ENCODE measurements at places on chromosomes 1 and 21.

DNA sequence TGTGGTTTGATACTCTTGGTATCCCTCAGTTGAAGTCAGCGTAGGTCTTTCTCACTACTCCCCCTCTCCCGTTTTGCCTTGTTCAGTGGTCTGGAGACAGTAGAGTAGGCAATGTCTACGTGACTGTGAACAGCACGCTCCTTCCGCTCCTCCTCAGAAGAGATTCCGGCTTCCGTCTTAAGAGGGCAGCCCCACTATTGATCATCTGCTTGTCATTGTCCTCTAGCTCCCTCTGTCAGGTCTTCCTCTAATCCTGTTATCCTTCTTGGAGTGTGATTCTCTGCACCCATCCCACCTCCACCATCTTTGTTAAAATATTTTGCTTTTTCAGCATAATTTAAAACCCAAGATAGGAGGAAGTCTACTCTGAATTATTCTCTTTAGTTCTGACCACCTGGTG, 129.9 kb upstream of the KCNK2 start:
- no peak for DNase-seq

DNA sequence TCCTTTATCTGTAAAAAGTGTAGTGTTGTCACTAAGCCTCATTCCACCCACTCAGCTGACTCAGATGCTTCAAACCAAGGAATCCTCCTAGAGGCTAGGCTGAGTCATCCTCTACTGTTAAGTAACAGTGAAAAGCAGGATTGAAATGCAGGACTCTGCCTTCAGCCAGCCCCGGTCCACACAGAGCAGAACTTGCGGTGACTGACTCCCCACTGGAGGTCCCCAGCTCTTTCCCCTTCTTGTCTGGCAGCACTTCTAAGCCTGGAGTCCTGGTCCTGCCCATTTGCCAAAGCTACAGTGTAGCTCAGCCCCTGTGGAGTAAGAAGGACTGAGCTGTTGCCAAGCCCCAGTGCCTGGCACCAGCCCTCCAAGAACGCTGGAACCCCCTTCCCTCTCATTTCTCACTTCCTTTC, 1.7 kb downstream of the RAB7B start:
- peak; percentile 32 for DNase-seq

DNA sequence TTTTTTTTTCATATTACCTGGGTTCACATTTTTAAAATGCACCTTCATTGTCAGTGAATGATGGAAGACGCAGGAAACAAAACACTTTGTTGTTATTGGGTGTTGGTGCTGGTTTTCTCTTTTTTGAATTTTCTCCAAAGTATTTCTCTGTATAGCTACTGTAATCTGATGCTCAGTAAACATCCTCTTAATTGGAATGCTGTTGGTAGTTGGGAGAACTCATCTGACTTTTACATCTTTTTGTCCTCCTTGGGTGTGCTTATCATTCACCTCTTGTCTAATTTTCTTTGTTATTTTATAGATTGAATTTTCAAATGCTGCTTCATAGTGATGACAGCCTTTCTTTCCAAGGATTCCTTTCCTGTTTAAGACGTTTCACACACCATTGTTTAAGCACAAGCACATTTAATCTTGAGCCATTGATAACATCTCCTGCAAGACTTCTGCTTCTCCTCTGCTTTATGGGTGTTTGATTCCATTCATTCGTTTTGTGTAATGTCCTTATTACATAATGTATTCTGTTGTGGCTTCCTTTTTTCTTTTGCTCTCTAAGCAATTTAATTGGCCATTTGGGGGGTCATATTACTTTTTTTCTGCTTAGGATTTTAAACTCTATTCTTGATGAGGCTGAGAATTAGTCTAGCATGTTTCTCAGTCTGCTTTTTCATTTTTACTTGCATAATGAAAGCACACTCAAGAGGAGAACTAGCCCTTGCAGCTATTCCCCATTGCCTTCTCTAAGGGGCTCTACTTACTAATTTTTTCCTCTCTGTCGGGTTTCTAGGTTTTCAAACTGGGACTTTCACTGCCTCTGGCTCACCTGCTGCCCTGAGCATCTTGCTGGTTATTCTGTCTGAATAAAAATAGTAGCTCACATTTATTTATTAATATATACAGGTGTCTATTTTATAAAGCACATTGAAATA, 42.0 kb upstream of the CD34 start:
- DNase-seq: no peak

DNA sequence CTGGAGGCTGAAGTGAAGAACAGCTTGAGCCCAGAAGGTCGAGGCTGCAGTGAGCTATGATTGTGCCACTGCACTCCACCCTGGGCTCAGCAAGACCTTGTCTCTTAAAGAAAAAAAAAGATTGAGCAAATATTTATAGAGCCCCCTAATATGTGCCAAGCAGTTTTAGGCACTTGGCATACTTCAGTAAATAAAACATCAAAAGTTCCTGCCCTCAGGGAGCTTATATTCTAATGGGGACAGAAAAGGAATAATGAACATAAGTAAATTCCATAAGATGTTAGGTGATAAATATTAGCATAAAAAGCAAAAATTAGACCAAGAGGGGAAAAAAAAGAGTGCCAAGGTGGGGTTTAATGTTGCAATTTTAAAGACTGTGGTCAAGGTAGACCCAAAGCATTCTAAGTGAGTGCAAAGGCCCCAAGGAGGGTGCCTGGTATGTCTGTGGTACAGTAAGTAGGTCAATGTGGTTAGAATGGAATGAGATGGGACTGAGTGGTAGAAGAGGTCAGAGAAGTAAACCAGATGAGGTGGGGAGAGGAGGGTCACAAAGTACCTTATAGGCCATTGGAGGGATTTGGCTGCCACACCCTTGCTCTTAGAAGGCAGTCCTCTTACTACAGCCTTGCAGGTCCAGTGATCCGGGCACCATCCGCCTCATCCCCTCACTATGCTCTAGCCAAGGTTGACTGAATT, 2.2 kb upstream of the TOE1 start:
- DNase-seq: no peak

GRCh38 chr1:33378976-33379375, 51.9 kb downstream of the PHC2 start:
- DNase-seq: no peak

GRCh38 chr1:214386333-214386732, 105.4 kb downstream of the SMYD2 start:
- no peak for DNase-seq

- no peak for DNase-seq
Observed at GRCh38 chr1:211603191-211603701, 24.3 kb upstream of the SLC30A1 start.

- no peak for DNase-seq
Observed at GRCh38 chr1:62003777-62004176, 190.9 kb upstream of the L1TD1 start.

GRCh38 chr1:107975851-107976250, 10.9 kb upstream of the VAV3 start:
- no peak for DNase-seq

- DNase-seq: no peak
Observed at GRCh38 chr1:248783367-248783766, 27.8 kb upstream of the LYPD8 start.

GRCh38 chr21:42107177-42107880, 36.2 kb downstream of the UMODL1 start:
- no peak for DNase-seq

GRCh38 chr1:241592273-241592958, 47.8 kb downstream of the CHML start:
- no peak for DNase-seq

DNA sequence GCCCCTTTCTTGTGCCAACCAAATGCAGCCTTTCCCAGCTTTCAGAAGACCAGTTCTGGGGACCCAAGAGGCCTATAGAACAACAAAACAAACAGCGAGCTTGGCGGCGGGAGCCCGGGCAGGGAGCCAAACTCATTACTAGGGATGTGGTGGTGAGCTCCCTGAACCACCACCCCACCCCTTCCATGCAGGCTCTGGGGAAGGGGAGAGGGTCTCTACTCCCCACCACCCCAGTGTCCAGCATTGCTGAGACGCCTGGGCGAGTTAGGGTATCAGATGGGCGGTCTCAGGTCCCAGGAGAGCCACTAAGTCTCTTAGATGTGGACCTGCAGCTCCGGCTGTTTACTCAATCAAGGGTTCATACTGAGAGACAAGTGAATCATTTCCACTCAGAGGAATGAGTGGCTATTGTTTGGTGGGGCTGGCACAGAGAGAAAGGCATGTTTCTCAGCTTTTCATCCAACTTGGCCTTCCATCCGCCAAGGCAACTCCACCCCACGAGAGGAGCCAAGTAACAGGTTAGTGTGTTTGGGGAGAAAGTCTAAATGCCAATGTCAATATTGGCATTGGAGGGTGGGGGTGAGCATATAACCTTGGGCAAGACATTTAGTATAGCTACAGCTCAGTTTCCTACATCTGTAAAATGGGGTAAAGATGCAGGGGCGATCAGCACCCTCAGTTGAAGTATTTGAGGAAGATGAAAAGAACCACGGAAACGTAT, 40.9 kb downstream of the PLXNA2 start:
- DNase-seq: no peak

DNA sequence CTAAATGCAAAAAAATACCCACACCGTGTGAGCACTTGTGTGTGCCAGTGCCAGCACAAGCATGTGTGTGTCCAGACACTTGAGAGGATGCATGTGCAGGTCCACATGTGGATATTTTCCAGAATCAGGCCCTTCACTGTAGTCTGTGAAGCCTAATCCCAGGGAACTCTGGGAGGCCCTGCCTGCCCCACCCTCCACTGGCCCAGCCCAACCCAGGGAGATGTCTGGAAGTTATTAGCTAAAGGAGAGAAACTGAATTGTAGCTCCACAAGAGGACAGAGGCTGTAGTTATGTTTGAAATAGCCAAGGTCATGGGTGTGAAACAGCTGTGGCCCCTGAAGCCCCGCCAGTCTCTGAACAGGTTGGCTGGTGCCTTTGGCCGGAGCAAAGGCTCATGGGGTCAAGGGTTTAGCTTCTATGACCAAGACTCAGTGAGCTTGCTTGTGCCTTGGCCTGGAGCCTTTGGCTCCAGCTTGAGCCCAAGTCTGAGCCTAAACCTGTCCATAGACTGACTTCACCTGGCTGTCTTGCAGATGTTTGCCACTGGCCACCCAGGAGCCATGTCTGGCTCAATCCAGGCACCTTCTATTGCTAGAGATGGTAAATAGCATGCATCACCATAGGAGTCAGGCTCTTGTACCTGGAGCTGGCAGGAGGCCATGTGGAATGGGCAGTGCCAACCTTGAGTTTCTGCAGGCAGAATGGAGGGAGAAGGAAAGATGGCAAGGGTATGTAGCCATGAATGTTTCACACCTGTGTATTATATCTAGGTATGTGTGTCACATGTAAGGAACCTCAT, 69.9 kb downstream of the TMEM53 start:
- no peak for DNase-seq

GRCh38 chr1:82019508-82019907, 218.8 kb downstream of the ADGRL2 start:
- DNase-seq: no peak

GRCh38 chr1:35580949-35581388, 7.9 kb downstream of the TFAP2E start:
- DNase-seq: no peak

DNA sequence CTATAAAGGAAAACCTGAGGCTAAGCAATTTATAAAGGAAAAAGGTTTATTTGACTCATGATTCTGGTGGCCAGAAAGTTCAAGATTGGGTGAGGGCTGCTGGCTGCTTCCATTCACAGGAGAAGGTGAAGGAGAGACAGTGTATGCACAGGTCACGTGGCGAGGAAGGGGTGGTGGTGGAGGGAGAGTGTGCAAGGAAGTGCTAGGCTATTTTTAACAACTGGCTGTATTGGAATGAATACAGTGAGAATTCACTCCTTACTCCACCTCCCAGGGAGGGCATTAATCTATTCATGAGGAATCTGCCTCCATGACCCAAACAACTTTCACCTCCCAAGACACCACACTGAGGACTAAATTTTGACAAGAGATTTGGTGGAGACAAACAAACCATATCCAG, 51.0 kb downstream of the SYDE2 start:
- no peak for DNase-seq

DNA sequence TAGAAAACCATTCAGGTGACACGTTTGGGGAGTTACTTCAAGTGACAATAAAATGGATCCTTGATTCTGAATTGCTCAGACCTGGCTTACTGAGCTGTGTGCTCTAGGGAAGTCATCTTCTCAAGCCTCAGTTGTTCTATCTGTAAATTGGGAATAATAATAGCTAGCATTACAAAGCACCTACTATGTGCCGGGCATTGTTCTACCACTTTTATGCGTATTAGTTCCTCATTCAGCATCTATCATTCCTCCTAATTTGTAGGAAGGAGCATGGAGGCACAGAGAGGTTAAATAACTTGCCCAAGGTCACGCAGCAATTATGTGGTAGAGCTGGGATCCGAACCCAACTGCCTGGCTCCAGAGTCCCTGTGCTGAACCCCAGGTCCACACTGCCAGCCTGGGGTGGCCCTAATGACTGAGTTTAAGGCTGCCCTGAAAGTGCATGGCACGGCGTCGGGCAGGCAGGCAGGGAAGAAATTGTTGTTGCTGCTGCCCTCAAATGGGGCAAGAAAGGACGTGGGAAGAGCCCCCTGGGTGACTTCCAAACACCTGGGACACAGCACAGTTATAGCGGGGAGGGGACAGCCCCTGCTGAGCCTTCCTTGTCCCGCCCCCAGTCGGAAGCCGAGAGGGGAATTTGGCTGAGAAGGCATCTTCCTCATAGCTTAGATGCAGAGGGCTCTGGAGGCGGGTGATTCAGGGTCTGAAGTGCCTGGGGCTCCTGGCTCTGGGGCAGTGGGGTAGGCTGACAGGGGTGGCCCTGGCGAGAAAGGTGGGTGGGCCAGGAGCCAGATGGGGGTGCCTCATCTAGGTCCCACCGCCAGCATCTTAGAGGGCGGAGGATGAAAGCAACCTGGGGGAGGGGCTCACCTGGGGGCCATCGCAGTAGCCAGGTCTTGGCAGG, 86.5 kb upstream of the IFFO2 start:
- DNase-seq: peak; percentile 13

DNA sequence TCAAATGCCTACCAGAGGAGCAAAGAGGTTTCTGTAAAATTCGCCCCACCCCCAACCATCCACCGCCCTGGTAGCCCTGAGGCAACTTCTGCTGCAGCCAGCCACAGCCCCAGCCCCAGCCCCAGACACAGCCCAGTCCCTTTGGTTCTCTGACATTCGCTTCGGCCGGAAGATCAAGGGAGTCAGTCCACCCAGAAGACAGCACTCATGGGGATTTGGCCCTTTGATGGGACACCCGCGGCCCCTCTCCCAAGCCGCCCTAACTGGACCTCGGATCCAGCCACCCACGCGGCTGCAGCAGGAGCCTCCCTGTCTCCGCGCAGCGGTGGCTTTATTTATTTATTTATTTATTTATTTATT, 3881.0 kb downstream of the SRGAP2C start:
- no peak for DNase-seq

- DNase-seq: no peak
Observed at GRCh38 chr21:16983420-16983819, 529.4 kb upstream of the CXADR start.

- no peak for DNase-seq
Observed at GRCh38 chr21:27134516-27134915, 167.6 kb upstream of the ADAMTS5 start.

GRCh38 chr1:210367566-210367965, 38.9 kb downstream of the HHAT start:
- no peak for DNase-seq

All from stimulated activated CD4-positive, alpha-beta T cell treated with anti-CD3 and anti-CD28 coated beads, Interleukin-1b, Interleukin-23, amount 100 ng/mL, for 24 hours (primary cell).